ENCODE measurements at places on chromosomes 12 and 14.
A peak's percentile ranks its signal among the peaks of the same experiment; 100 is the strongest.

DNA sequence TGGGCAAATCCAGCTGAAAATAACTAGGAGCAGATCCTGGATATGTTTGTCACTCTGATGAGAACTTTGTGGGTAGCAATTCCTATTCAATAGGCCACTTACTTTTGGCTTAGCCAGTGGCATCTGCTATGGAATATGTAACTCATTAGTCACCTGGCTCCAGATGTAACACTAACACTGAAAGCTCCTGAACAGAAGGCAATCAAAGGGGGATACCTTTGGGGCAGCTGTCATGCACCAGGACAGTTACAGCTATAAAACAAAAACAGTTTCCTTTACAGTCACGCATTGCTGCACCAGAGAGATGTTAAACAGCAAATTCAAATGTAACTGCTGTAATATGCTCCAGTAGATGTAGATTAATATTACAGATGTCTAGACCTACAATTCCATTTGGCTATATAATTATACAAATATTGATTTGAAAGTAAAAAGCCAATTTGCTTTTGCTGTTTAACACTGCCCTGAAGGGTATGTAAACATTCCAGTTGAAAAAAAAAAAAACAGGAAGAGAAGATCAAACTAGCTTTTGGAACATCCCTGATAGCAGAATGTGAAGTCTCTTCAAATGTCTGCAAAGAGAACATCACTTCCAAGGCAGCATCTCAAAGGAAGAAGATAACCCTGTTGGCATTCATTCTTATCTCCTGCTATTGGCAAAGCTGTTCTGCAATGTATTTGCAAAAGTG lies 18.4 kb downstream of the RACGAP1 start:
- no peak for DNase-seq

DNA sequence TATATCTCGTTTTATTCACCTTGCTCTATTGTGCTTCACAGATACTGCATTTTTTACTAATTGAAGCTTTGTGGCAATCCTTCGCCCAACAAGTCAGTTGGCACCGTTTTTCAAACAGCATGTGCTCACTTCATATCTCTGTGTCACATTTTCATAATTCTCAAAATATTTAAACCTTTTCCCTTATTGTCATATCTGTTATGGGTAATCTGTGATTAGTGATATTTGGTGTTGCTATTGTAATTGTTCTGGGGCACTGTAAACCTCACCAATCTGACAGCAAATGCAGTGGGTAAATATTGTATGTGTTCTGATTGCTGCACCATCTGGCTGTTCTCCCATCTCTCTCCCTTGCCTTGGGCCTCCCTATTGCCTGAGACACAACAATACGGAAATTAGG lies 191.3 kb downstream of the BTG1 start:
- no peak for DNase-seq

GRCh38 chr14:101732118-101732517 lies 29.4 kb upstream of the PPP2R5C start:
- DNase-seq: peak; percentile 51

GRCh38 chr12:45670346-45671065 lies 59.0 kb upstream of the ARID2 start:
- peak; percentile 98 for DNase-seq

DNA sequence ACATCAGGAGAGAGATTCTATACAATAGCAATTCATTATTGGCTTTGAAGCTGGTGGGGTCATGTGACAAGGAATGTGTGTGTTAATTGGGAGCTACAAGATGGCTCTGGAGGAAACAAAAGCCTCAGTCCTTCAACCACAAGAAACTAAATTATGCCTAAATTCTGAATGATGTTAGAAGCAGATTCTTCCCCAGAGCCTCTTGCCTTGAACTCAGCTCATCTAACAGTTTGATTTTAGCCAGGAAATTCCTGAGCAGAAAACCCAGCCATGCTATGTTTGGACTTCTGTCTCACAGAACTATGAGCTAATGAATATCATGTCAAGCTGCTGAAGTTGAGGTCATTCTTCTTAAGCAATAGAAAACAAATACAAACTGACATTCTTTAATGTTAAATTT lies 274.7 kb downstream of the SLC6A15 start:
- DNase-seq: no peak

DNA sequence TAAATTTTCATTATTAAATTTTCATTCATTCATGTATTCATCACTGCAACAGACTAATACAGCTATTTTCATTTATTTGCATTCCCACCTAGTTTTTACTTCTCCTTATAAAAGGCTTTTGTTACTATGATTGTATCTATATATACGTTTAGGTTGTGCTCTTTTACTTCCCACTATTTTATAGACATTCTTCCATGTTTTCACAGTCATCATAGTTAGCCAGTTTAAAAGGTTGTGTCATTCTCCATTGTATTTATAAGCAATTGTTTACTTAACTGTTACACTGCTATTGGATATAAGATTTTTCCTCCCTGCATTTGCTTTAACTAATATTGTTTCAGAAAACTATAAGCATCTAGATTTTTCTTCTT lies 12.0 kb downstream of the ABHD12B start:
- no peak for DNase-seq

DNA sequence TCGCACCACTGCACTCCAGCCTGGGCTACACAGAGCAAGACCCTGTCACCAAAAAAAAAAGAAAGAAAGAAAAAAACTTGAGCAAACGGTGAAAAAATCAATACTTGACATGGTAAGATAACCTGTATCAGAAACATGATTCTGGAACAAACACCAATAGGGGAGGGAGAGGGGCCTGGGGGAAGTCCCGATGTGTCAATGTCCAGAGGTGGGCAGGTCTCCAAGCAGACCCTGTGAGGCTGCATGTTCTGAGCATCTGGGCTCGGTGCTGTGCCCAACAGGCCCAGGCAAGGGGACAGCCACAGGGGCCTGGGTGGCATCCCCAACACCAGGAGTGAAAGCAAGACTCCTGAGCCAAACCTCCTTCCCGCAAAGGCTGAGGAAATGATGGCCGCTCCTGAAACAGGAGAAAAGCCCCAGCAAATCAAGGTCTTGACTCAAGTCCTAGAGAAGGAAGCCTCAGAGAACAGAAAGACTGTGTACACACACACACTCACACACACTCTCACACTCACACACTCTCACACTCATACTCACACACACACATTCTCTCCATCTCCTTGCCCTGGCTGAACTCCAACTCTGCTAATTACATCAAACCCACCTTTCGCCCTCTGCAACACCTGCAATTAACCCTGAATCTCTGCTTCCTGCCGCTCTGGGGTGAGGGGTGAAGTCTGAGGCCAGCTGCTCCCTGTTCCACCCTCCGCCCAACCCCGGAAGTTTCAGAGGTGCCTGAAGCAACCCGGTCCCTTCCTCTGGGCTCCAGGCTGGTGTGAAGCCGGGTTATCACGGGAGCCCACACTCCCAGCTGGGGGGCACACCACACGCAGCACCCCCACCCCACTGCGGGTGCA lies 20.4 kb downstream of the CCDC88C start:
- no peak for DNase-seq

GRCh38 chr14:38255673-38256532 lies at the start of gene CLEC14A:
Gene CLEC14A, minus strand, starts transcription at chr14:38256093. Its CDS starts 71 bp downstream, at chr14:38256022.
- peak; percentile 78 for DNase-seq

GRCh38 chr12:46370380-46370734 lies 2.2 kb downstream of the SLC38A2 start:
- no peak for DNase-seq

- peak; percentile 35 for DNase-seq
Observed at GRCh38 chr12:64890873-64891468, 66.5 kb downstream of the TBC1D30 start.

All from MV-4-11 (cell line).